ENCODE measurements at places on chromosomes 2 and 18.

- no peak for DNase-seq
Measured at GRCh38 chr2:20220806-20221554, 4.0 kb downstream of the SDC1 start.

DNA sequence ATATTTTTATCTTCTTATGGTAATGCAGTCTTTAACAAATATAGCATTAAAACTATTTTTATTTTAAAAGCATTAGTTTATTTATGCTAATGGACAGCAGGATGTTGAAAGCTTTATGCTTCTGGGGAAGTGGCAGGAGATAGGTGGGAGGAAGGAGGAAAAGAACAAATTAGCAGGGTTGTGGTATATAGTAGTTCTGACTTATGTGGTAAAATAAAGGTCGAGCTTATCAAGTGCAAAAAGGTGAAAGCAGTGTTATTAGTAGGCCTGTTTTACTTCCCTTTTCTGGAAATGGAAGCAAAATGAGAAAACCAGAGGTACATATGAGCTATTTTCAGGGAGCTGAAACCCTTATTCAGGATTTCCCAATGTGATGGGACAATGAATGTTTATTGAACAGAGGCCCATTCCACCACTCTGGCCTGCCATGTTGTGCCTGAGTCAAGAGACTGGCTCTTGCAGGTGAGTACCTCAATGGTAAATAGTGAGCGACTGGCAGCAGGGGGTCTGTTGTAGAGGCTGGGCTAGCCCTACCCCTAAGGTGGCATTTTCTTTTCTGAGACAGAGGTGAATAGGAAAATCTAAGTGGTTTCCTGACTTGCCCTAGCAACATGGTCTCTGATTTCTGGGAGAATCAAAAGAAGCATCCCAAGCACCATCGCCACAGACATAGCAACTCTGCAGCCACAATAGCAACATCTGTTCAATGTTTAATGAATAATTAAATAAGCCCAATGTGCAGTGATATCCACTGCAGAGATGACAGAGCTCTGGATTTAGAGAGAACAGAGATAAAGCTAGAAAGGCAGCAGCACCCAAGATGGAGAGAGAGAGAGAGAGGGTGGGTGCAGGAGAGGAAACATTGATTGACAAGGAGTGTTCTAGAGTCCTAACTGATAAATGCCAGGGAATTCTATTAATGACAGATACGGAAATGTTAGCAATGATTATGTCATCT is 119.7 kb downstream of the UPP2 start:
- no peak for DNase-seq

GRCh38 chr2:233451950-233452349 is 97.7 kb downstream of the DGKD start:
- DNase-seq: no peak

DNA sequence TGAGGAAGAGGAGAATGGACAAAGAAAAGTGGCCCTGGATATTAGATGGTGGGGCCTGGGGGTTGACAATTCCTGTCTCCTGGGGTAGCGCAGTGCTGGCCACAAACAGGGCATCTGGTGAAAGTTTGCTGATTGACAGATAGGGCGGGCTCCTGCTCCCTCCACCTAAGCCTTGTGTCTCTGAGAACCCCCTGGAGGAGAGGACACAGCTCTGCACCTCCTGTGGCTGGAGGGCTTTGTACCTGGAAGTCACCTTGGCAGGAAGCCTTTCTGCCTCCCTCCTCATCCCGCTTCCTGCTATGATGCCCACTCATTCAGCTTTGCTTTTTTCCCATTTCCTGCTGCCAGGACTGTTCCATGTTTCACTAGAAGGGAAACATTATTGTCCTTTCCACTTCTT is 72.4 kb downstream of the RHOB start:
- no peak for DNase-seq

DNA sequence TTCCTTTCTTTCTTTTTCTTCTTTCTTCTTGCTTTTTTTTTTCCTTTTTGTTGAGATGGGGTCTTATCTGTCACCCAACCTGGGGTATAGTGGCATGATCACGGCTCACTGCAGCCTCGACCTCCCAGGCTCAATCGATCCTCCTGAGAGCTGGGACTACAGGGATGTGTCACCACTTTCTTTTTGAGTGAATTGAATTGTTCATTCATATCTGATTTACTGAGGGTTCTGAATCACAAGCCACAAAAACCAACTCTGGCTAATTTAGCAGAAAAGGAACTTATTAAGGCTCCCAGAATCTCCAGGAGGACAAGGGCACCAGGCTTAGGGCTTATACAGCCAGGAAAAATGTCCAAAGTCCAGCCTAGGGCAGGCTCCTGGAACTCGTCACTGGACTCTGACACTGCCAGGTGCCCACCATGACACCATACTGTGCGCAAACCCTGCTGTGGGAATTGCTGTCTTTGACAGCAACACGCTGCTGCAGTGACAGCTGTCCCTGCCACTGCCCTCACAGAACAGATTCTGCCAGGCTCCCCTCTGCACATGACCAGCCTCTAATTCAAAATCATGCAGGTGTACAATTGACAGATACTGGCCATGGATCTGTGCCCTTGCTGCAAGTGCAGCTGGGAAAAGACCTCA is 42.9 kb upstream of the EML6 start:
- DNase-seq: peak; percentile 56

GRCh38 chr2:158034198-158034866 is 67.3 kb upstream of the UPP2 start:
- DNase-seq: peak; percentile 61

GRCh38 chr18:33901894-33902512 is 322.7 kb downstream of the NOL4 start:
- DNase-seq: no peak

DNA sequence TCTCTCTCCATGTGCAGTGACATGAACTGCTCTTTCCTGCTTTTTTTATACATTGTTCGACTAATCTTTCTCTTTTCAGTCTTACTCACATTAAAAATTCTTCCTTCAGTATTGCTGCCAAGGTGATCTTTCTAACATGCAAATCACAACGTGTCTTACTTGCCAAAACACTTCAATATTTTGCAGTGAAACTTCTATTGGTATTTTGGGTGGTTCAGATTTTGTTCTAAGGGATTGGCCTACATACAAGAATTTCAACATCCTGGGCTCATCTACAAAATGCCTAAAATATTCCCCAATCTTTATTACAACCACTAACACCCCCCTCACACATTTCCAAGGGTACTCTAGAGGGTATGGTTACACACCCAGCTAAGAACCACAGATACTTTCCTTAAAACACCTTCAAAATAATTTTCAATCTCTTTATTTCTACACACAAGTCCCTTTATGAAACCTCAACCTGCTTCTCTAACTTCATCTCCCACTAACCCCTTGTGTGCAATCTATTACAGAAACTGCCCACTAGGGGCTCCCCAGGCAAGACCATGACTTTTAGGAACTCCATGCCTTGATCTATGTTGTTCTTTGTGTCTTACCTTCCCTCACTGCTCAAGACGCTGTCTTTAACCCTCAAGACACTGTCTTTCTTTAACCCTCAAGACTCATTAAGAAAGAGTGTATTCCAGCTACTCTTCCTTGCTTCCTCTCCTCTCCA is 50.9 kb downstream of the COL3A1 start:
- no peak for DNase-seq

- no peak for DNase-seq
Measured at GRCh38 chr2:166338831-166339339, 36.9 kb downstream of the SCN9A start.

DNA sequence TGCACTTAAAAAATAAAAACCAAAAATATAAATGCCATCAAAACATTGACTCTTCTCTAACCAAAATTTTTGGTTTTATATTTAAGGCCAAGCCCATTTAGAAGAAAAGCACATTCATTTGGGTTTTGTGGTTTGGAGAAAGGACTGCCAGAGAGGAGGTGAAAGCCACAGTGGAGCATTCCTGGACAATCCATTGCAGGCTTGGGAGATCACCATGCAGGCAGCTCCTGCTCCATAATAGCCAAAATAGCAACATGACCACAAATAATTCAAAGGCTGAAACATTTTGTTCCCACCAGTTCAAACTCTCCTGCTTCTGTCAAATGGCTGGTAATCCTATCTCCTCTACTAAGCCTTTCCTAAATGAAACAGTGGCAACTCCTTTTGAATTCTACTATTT is 73.5 kb downstream of the GALNT3 start:
- peak; percentile 95 for DNase-seq

DNA sequence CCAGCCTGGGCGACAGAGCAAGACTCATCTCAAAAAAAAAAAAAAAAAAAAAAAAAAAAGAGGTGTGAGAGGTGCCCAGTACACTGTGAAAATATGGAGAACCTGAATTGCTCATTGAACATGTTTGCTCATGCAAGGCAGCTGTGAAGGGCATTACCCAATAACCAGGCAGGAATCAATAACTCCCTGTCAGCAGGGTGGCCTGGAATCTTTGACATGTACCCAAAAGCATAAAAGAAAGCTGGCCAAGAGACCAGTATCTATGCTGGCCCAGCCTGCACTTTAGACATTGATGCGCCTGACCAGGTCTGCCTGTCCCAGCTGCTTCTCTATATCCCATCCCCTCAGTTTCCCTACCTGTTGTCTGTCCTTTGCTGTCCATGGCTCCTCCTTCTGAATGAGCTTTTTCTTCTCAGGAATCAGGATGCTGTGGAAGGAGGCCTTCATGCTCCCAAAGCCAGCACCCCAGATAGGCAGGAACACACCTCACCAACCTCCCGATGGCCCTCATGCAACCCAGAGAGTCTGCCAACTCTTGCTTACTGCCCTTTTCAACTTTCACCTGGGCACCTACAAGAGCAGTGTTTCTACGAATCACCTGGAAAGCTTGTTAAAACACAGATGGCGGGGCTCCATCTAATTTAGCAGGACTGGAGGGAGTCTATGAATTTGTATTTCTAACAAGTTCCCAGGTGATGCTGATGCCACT is 83.4 kb upstream of the PPP1CB start:
- DNase-seq: no peak

DNA sequence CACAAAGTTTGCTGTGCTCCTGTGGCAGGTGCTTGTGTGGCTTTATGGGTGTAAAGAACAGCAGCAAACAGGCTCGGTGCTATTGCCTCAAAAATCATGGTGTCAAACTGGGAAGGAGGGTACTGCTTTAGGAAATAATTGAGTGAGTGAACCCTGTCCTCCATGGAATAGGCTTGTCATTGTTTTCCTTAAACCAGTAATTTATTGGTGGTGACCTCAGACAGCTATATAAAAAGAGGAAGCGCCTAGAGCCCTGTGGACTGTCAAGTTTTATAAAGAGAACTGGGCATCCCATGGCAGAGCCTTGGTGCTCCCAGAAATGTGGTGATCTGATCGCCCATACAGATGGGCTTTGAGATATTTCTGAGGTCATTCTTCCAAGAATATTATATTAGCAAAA is 4.7 kb upstream of the CXCR4 start:
- no peak for DNase-seq

GRCh38 chr2:205868773-205869333 is 186.6 kb downstream of the NRP2 start:
- peak; percentile 40 for DNase-seq

DNA sequence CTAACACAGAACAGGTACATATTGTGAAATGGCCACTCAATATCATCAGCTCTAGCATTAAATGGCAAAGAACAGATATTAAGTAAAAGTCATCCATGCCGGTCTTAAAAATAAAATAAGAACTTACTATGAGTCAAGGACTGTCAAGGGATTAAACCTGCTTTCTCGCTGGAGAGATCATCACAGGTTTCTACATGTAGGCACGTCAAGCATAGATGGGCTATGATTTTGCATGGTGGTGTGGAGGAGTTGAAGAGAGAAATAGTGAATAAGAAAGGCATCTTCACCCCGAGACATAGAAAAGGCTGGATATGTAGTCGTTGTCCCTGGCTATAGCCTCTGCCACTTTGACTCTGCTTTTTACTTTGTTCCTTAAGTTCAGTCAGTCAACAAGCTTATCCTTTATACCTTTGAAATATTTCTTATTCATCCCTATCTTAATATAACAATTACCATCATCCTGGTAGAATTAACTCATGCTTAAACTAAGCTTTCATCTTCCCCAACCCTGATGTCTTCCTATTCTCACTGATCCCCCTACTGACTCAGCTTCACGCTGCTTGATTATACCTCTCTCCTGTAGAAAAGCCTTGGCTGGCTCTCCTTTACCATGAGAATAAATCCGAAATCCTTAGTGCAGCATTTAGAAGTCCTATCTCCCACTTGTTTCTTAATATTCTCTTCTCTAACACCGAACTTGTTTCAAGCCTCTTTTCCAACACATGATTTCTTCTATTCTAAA is 42.5 kb downstream of the DSC3 start:
- DNase-seq: no peak

- DNase-seq: no peak
Measured at GRCh38 chr2:73088211-73088610, 16.7 kb upstream of the SFXN5 start.

DNA sequence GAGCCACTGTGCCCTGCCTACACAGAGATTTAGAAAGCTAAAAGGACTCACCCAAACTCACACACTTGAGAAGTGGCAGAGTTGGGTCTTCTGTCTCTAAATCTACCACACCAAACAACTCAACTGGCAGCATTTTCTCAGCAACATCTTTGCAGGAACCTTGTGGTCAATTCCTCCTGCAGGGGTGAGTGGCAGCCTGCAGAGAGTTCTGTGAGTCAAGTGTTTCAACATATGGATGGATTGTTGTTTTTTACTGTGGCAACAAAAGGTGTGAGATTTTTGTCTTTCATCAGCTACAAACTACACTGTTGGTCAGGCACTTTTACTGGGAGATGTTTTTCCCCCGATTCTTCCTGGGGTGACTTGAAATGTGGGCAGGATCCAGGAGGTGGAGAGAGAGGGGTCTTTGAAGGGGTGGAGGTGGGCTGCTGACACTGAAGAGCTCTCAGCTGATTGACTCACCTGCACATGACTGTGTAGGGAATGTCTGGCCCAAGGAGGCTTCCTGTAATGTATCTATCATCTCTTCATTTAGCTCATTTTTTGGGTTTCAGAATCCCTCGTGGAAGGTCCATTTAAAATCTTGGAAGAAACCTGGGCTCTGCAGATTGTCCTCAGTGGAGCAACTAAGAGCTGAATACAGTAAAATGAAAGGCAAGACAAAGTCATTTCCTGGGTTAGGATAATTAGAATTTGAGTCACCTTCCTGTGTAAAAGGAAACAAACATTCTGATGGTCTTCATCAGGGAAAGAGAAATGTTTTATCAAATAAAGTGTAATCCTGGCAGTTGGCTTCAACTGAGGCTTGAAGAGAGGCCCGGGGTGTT is 98.6 kb downstream of the MSH2 start:
- DNase-seq: peak; percentile 56

DNA sequence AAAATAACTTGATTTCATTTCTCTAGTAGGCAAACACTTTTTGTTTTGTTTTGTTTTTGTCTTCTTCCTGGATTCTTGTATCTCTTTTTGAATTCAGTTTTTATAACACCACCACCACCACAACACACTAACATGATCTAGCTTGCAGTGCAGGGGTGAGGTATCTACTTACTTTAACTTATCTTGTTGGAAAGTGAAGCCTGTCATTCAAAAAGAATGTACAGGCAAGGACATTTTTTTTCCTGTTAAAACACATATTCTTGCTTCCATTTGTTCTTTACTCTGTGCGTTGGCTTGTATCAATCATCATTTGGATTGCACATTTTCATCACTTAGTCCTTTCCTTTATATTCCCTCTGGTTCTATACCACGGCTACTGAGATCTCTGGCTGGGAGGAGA is 824.2 kb downstream of the PLCL1 start:
- DNase-seq: no peak

GRCh38 chr2:1898461-1899395 is 154.4 kb upstream of the PXDN start:
- no peak for DNase-seq

All from EH (cell line).